ENCODE measurements at places on chromosomes 3 and 15.
A peak's percentile ranks its signal among the peaks of the same experiment; 100 is the strongest.

- DNase-seq: no peak
These were observed 176.9 kb downstream of the APBA2 start for GRCh38 chr15:29062626-29063025.

- no peak for DNase-seq
These were observed 49.1 kb downstream of the CCNL1 start for GRCh38 chr3:157110761-157111278.

- no peak for DNase-seq
These were observed 178.6 kb downstream of the ADAMTS9 start for GRCh38 chr3:64509206-64509605.

- DNase-seq: no peak
These were observed 192.6 kb upstream of the PRICKLE2 start for GRCh38 chr3:64417816-64418215.

DNA sequence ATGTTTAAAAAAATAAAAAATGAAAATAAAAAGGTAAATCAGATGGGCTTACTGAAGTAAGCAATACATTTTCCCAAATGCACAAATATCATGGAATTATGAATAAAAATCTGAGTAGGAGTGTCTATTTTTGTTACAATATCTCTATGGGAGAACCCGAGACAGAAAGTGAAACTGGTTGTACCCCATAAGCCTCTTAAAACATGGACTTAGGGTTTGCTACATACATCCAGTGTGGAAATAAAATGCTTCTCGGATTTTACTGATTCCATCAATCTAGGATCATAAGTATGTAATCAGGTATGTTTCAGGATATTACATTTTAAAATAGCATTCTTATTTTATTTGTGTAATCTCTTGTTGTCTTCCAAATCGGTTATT, 177.8 kb upstream of the CDIN1 start:
- DNase-seq: no peak

GRCh38 chr3:152120601-152121269, 148.0 kb upstream of the MBNL1 start:
- DNase-seq: no peak

GRCh38 chr15:80693682-80694610, 1.2 kb upstream of the ABHD17C start:
- no peak for DNase-seq

DNA sequence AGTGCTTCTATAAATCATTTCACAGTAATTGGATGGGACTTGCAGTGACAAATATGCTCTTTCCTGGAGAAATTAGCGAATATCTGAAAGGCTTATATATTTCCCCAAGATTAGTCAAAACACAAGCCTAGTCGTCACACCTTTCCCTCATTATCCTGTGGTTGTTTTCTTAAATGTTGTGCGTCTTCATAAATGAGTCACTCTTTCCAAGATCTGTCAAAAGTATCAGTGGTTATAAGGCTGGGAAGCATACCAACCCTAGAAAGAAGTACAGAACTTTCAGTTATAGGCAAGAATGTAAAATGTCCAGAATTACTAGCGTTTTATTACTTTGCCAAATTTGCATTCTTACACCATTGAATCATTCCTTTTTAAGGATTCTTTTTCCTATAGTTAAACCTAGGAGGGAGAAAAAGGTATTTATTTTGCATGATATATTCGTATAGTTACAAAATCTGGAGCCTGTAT, 33.6 kb downstream of the TMEM212 start:
- no peak for DNase-seq

- no peak for DNase-seq
These were observed 16.7 kb downstream of the ITIH4 start for GRCh38 chr3:52813810-52814209.

GRCh38 chr3:98986073-98986472, 84.6 kb upstream of the DCBLD2 start:
- no peak for DNase-seq

DNA sequence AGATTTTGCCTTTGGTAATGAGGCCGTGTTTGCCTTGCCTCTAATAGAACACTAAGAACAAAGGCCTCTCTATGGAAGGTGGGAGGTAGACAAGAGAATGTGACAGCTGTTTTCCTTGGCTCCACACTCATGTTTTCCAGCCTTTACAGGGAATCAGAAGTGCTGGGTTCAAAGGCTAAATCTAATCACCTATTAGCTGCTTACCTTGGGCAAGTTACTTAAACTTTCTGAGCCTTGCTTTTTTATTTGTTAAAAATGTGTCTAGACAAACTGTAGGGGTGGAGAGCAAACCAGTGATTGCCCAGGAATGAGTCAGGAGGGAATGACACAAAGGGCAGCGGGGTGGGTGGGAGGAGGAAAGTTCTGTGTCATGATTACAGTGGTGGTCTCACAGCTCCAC, 179.0 kb downstream of the P3H2 start:
- no peak for DNase-seq

DNA sequence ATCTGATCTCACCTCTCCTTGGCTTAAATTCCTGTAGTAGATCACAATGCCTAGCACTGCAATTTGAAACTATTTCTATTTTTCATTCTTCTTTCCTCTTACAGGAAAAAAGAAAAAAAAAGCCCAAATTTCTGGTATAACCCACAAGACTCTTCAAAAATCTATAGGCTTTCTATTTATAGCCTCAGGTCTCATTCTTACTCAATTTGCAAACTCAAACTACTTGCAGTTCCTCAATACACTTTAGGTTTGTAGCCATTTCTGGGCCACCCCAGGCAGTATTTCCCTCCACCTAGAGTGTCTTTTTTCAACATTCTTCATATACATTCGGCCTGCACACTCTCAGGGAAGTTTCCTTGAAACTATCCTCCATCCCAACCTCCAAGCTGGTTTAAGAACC, 169.0 kb downstream of the TBC1D5 start:
- no peak for DNase-seq

DNA sequence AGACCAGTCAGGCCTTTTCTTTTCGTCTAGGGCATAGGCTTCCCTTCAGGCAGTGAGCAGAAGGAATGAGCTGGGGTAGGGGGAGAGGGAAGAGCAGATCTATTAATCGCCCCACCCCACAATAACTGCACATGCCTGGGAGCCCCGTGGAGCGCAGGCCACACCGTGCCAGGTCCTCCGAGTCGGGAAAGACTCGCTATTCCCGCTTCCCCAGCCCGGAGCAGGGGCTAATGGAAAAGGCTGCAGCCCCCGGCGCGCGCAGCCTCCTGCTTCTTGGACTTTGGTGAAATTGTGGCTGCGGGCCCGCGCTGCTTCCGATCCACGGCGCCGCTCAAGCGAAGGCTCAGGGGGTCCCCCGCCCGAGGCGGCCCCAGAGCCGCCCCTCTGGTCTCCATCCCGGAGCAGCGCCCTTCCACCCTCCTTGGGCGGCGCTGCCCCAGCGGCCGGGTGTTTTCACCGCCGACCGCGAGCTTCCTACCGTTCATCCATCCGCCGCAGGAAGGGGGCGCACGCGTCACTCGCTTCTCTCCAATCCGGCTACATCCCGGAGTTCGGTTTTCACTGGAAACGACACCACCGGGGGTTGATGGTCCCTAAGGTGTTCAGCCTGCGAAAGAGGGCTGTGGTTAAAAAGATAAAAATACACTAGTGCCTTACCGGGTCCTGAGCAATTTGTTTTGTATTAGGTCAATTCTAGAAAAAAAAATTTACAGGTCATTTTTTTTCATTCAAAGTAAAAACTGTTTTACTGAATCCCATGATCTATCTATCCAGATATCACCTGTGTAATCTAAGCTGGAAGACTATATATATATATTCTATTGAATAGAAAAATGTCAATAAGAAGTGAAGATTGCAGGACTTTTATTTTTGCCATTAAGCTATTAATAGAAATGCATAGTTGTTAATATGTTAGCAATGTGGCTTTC, 4.4 kb upstream of the SYNM start:
- no peak for DNase-seq

DNA sequence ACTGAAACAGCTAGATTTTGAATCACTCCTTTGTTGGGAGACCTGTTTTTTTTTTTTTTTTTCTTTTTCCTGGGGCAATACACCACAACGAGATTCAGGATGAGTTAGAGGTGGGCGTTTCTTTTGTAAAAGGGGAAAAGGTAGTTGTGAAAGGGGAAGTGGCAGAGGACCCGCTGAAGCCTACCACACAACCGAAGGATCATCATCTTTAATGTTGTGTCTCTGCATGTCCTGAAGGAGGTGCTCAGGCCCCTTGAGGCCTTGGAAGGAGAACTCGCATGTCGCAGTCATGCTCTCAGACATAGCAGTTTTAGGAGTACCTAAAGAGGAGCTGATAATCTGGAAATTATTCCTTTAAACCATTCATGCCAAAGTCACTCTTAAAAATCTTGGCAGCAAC, 137.9 kb upstream of the LRIG1 start:
- no peak for DNase-seq

- DNase-seq: no peak
These were observed 420.7 kb downstream of the ZNF385D start for GRCh38 chr3:21330293-21330692.

DNA sequence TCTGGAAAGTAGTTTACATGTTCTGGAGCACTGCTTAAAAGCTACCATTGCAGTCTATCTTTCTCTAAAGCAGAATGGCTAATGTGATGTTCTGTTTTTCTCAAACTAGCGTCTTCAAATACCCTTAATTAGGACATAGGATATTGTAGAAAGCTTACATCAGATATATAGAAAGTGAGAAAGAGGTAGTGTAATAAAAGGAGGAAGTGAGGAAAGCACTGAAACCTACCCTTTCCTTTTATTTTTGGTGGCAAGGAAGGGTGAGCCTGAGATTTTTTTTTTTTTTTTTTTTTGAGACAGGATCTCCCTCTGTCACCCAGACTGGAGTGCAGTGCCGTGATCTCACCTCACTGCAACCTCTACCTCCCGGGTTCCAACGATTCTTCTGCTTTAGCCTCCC, 9.4 kb downstream of the SENP2 start:
- DNase-seq: no peak

- no peak for DNase-seq
These were observed 266.7 kb downstream of the LRTM1 start for GRCh38 chr3:54661151-54661550.

DNA sequence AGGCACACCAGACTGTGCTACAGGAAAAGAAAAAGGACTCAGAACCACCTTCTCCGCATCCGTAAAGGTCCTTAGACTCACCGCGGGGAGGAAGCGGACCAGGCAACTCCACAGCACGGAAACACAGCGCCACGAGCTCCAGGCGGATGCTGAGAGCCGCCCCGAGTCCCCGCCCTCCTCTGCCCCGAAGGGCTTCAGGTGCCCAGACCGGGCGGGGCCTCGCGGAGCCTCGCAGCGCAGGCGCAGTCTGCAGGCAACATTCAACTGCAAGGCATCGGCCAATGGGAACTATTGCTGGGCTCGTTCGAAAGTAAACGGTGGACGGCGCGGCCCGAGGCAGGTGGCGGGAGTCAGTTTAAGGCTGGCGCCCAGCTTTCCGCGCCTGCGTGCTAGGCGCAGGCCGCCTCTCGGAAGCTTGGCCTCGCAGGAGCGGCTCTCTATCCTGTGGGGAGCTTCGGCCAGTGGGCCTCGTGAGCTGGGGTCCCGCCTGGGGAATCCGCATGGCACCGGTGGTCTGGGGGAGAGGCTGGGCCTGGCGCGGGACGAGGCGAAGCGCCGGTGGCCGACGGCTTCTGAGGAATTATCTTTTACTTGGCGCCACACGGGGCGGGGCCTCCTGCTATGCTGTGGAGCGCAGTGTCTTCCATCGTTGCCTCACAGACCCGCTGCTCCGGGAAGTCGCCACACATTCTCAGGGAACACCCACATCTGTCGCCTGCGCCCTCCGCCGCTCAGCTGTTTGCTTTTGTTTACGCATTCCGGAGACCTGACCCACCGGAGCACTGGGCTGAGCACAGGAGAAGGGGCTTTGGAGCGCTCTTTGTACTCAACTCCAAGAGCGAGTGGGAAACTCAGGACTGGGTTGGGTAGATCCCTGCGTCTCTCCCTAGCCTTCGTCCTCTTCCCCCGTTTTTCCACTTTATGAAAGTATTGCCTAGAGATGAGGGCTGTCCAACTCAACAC, at the start of gene TRIM59:
Gene TRIM59 (minus strand): TSS at position 151 of the 963 bp plus-strand sequence. CDS start 10,603 bp downstream, outside the sequence.
- peak; percentile 99 for DNase-seq

- peak; percentile 38 for DNase-seq
These were observed 532.5 kb upstream of the KCNMB2 start for GRCh38 chr3:178003756-178004155.

GRCh38 chr15:82802497-82802896, 3.4 kb downstream of the FSD2 start:
- no peak for DNase-seq

DNA sequence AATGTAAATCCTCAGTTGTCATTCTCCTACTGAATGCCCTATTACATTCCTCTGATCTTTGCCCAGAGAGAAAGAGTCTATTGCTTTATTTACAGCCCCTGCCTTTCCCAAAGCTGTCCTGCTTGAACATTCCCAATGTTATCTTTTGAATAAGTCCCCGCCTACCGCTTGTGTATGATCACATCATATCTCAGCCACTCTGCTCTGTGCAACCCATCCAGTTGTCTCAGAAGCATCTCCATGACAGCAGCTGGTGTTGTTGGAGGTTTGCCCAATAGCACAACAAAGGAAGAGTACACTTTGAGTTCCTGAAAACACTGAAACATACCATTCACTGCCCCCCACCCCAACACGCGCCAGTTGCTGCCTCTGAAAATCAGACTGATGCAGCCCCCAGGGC, 22.0 kb upstream of the FAM3D start:
- DNase-seq: no peak

DNA sequence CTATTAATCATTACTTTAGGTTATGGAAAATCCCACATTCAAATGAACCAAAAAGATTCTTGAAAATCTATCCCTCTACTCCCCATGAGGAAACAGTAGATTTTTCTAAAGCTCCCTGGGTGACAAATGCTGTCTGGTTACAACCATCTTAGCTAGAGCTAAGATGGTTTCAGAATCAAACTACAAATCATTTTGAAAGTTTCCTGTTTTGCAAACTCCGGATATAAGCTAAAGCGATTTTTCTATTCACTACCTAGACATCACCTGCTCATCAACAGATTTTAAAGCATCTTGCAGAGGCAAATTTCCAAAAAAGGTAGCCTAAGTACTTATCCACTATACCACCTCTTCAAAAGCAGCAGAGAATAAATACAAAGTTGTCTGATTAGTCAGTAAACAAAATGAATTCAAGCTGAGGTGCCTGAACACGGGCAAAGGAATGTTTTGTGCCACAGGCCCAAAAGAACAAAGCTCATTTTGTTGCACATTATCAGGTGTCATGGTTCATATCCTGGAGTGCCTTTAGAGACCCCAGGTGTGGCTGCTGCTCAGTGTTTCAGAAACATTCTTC, 204.9 kb downstream of the TNIK start:
- peak; percentile 66 for DNase-seq

- no peak for DNase-seq
These were observed 19.4 kb downstream of the ZNF80 start for GRCh38 chr3:114218006-114218405.

GRCh38 chr15:40343512-40343911, 2.8 kb upstream of the CCDC9B start:
- DNase-seq: no peak

GRCh38 chr3:154904328-154904727, 175.8 kb upstream of the MME start:
- no peak for DNase-seq

DNA sequence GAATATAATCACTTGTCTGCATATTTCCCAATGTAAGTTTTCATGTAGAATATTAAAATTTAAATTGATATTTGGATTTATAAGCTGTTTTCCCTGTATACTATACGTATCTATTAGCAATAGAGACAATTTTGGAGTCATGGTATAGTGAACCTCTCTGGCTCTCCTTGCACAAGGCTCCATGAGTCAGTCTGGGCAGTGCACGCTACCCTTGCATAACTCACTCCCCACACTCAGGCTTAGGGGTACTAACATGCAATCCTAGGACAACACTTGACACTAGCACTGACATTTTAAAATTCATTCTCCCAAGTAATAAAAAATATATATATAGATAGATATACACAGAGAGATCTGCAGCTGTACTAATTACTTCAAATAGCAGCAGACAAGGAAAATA, 39.2 kb downstream of the SLC24A1 start:
- no peak for DNase-seq

- DNase-seq: no peak
These were observed 171.0 kb upstream of the RARB start for GRCh38 chr3:25257026-25257425.
